ENCODE measurements at places on chromosomes 6 and 20. TPM values are rescaled to one million over a fixed set of nuclear protein-coding genes. Genes with fewer than 3 reads are reported as not detected.

- no peaks in the 10 kb centered on the region for H3K36me3 ChIP-seq
- DNase-seq, result no peak
- peaks cover 9% of the 10 kb centered on the region for H3K4me1 ChIP-seq
Observed at GRCh38 chr6:139595183-139595582, 220.7 kb upstream of the CITED2 start.

ABHD16B gene
- not detected for total RNA-seq

- no peak for DNase-seq
- peaks cover 36% of the 10 kb centered on the region for H3K4me1 ChIP-seq
- H3K36me3 ChIP-seq, result no peaks in the 10 kb centered on the region
- H3K27ac ChIP-seq, result no peak overlapping the region
- H3K4me3 ChIP-seq, result no peak overlapping the region
Observed at GRCh38 chr6:108793516-108794251, 54.5 kb upstream of the ARMC2 start.

AKIRIN2 gene
- 59.3 TPM for total RNA-seq

GRCh38 chr20:52031563-52032303 lies 159.8 kb downstream of the ZFP64 start:
- no peaks in the 10 kb centered on the region for H3K36me3 ChIP-seq
- no peak for DNase-seq
- no peak overlapping the region for H3K4me3 ChIP-seq

ZNF76 gene
- total RNA-seq, result 26.4 TPM

- H3K27me3 ChIP-seq, result peaks cover 11% of the 10 kb centered on the region
- H3K4me1 ChIP-seq, result peaks cover 28% of the 10 kb centered on the region
- H3K36me3 ChIP-seq, result peaks cover 58% of the 10 kb centered on the region
- H3K4me3 ChIP-seq, result no peak overlapping the region
Observed at GRCh38 chr6:158780246-158780884, 38.8 kb downstream of the EZR start.

DNA sequence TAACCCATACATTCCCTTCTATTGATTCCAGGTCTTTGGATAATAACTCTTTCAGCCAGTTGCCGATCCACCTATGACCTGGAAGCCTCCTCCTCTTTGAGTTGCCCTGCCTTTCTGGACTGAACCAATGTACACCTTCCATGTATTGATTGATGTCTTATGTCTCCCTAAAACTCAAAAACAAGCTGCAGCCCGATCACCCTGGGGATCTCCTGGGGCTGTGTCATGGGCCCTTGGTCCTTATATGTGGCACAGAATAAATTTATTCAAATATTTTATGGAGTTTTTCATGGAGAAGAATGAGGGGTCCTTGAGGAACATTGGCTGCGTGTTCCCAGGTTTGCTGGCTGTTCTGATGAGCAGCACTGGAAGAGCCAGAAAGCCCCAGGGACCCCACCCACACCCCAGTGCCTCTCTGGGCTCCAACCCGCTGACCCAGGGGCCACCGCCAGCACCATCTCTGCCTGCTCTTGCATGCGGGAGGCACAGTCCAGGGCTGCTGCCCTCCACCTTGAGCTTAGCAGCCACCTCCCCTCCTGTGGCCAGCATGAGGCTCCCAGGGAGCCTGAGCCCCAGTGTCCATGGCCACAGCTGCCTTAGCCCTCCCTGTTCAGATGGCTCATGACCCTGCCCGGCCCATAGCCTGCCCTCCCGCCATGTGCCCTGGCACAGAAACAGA lies 36.5 kb upstream of the CST7 start:
- no peaks in the 10 kb centered on the region for H3K4me1 ChIP-seq
- no peaks in the 10 kb centered on the region for H3K36me3 ChIP-seq
- H3K27ac ChIP-seq, result no peak overlapping the region
- peaks cover under 1% of the 10 kb centered on the region for H3K27me3 ChIP-seq

DNA sequence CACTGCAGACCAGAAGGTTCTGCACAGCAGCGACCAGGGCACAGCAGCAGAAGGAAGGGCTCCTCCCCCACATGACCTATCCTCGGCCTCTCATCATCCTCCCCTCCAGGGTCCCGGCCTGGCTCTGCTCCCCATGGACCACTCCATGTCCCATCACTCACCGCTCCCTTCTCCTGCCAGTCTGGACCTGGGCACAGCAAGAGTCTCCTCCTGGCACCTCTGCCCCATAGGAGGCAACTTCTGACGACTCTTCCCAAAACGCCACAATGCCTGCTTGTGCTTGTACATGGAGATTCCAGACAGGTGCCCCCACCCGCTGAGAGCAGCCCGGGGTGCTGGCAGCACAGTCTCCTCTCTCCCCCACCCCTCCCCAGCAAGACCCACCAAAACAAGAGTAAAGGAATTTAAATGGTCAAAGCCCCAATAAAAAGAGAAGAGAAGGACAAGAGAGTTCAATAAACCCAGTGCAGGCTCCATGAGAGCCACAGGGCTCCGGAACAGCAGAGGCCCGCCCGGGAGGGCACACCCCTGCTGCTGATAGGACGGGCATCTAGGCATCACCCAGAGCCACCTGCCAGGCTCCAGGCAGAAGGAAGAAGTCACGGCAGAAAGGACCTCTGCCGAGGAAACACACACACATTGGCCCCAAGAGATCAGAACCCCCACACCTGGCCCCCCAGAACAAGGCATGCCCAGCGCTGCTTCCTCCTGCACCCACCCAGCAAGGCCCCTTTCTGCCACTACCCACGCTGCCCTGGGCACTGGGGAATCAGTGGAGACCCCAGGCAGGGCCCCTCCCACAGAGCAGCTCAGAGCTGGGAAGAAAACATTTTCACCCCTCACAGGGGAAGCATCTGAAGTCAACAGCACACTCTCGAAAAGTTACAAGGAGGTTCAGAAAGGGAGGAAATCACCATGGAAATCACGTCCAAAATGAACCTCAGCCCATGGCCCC lies 15.2 kb downstream of the TAF4 start:
- no peak overlapping the region for H3K4me3 ChIP-seq
- H3K36me3 ChIP-seq, result peaks cover 5% of the 10 kb centered on the region
- H3K4me1 ChIP-seq, result peaks cover 8% of the 10 kb centered on the region
- no peak overlapping the region for H3K27ac ChIP-seq
- peaks cover 7% of the 10 kb centered on the region for H3K27me3 ChIP-seq

GRCh38 chr6:167324111-167324510 lies 775 bp upstream of the TTLL2 start:
- no peak overlapping the region for H3K4me3 ChIP-seq
- no peaks in the 10 kb centered on the region for H3K36me3 ChIP-seq
- peaks cover 4% of the 10 kb centered on the region for H3K4me1 ChIP-seq
- no peak overlapping the region for H3K27ac ChIP-seq

- H3K4me1 ChIP-seq, result no peaks in the 10 kb centered on the region
- no peaks in the 10 kb centered on the region for H3K27me3 ChIP-seq
- DNase-seq, result no peak
- H3K27ac ChIP-seq, result no peak overlapping the region
Observed at GRCh38 chr6:106066989-106067388, 19.1 kb upstream of the PRDM1 start.

GRCh38 chr20:22583773-22584521 lies 425 bp downstream of the FOXA2 start:
- H3K36me3 ChIP-seq, result peaks cover 3% of the 10 kb centered on the region

- H3K36me3 ChIP-seq, result no peaks in the 10 kb centered on the region
- no peak overlapping the region for H3K4me3 ChIP-seq
- H3K4me1 ChIP-seq, result peaks cover 57% of the 10 kb centered on the region
- no peak overlapping the region for H3K27ac ChIP-seq
- peaks cover 16% of the 10 kb centered on the region for H3K27me3 ChIP-seq
- no peak for DNase-seq
Observed at GRCh38 chr6:39204646-39205244, 24.5 kb downstream of the KCNK5 start.

DNA sequence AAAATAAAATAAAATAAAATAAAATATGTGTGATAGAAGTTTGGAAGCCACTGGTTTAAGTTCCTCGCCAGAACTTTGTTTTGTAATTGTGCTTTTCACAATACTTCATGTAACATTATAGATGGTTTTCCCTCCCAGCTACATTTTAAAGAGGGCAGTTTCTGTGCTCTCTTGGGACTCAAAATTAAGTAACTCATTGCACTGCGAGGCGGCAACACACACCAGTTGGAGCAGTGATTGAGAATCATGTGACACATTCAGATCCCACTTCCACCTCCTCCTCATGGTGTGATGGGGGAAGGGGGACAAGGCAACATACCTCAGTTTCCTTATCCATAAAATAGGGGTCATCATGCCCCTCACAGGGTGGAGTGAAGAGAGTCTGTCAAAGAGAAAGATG lies 7.5 kb downstream of the C2 start:
- H3K36me3 ChIP-seq, result no peaks in the 10 kb centered on the region
- no peak overlapping the region for H3K27ac ChIP-seq
- DNase-seq, result no peak
- H3K27me3 ChIP-seq, result peaks cover 2% of the 10 kb centered on the region

DNA sequence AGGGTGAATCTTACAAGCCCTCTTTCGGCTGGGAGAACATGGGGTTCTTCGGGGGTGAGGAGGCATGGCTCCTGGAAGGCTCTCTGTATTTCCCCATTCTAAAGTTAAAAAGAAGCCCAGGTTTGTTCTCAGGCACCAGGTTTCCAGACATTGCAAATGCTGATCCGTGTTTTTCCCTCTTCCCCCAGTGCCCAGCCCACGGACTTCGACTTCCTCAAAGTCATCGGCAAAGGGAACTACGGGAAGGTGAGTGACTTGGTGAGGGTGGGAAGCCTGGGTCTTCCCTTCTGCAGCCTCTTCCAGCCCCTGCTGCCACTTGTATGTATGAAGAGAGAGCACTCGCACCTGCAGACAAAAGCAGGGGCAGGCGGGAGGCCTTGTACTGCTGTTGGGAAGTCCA lies 8.7 kb downstream of the SGK2 start:
- DNase-seq, result no peak
- no peaks in the 10 kb centered on the region for H3K4me1 ChIP-seq
- H3K27me3 ChIP-seq, result peaks cover 4% of the 10 kb centered on the region
- H3K36me3 ChIP-seq, result no peaks in the 10 kb centered on the region
- no peak overlapping the region for H3K4me3 ChIP-seq

DNA sequence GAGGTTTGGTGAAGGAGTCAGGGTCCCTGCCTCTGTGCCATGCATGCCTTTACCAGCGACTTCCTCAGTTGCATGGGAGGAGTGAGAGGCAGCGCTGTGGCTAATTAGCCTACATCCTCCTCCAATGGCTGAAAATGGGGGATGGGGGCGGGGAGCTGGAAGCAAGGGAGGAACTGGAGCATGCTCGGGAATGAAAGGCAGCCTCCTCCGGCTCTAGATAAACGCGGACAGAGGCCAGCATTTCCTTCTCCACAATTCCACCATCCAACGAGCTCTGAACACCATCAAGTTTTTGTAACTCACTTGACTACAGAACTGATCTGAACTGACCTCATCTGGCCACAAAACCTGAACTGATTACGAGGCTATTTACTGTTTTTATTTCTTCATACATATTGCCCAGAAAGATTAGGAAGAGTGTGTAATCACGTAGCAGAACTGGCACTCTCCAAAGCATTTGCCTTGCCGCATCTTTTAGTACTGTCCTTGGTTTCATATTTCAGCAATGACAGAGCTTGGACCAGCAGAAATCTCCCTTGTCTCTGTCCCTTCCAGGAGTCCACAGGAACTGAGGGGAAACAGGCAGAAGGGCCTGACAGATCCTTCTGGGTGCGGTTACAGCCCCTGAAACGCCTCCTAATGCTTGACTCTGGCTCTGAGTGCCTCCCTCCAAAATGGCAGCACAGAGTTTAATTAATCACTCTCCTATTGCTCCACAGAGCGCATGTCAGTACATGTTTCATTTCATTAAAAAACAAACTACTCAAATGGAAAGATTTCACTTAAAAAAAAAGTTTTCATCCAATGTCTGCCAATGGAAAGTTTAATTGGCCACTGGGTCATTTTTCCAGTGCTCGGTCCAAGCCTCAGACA lies 58.2 kb upstream of the TRAF3IP2 start:
- peaks cover 63% of the 10 kb centered on the region for H3K4me1 ChIP-seq
- H3K27me3 ChIP-seq, result peaks cover 30% of the 10 kb centered on the region
- DNase-seq, result peak; percentile 78

SLC13A3 gene
- 0.90 TPM for total RNA-seq

GRCh38 chr20:23870461-23870860 lies 9.1 kb downstream of the CST5 start:
- no peaks in the 10 kb centered on the region for H3K27me3 ChIP-seq
- H3K4me1 ChIP-seq, result peaks cover 9% of the 10 kb centered on the region
- DNase-seq, result no peak
- H3K36me3 ChIP-seq, result no peaks in the 10 kb centered on the region

GRCh38 chr6:28357036-28357435 lies 7.3 kb downstream of the ZKSCAN3 start:
- peaks cover 17% of the 10 kb centered on the region for H3K4me1 ChIP-seq
- H3K4me3 ChIP-seq, result no peak overlapping the region
- H3K36me3 ChIP-seq, result peaks cover 8% of the 10 kb centered on the region
- H3K27me3 ChIP-seq, result peaks cover 4% of the 10 kb centered on the region
- no peak for DNase-seq

- peaks cover 3% of the 10 kb centered on the region for H3K27me3 ChIP-seq
- no peak overlapping the region for H3K27ac ChIP-seq
- DNase-seq, result no peak
- H3K36me3 ChIP-seq, result peaks cover 6% of the 10 kb centered on the region
- H3K4me1 ChIP-seq, result no peaks in the 10 kb centered on the region
- peak overlapping the region; percentile 56 for H3K4me3 ChIP-seq
Observed at GRCh38 chr6:52403627-52404026, 16.5 kb upstream of the EFHC1 start.

- H3K36me3 ChIP-seq, result peaks cover 3% of the 10 kb centered on the region
- H3K27me3 ChIP-seq, result no peaks in the 10 kb centered on the region
- no peak overlapping the region for H3K4me3 ChIP-seq
- H3K4me1 ChIP-seq, result no peaks in the 10 kb centered on the region
- DNase-seq, result no peak
Observed at GRCh38 chr6:11253594-11253993, 21.1 kb upstream of the NEDD9 start.

DNA sequence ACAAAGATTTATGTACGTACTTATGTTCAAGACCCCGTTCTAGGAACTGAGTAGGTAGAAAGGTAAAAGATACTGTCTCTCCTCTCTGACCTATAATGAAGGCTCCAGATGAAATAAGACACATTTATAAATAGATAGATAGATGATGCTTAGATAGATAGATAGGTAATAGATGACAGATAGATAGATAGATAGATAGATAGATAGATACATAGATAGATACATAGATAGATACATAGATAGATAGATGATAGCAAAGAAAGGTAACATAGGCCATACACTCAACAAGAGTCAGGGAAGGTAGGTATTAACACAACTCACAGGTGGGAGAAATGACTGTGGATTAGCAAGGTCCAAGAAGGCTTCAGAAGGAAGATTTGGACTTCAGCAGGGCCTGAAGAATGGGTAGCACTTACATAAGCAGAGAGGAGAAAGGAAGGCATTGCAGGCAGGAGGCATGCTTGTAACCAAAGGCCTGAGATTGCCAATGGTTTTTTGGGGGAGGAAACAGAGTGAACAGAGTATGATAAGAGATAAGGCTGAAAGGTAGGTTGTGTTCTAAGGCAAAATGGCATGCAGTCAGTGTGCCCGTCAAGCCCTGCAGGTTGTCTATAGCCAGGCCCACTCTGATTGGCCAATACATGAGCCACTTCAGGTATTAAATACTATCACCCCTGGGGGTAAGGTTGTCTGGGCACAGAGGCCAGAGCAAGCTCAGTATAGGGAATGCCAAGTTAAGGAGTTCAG lies 7.7 kb upstream of the MYB start:
- no peaks in the 10 kb centered on the region for H3K4me1 ChIP-seq
- H3K27me3 ChIP-seq, result no peaks in the 10 kb centered on the region
- no peak overlapping the region for H3K4me3 ChIP-seq
- no peak overlapping the region for H3K27ac ChIP-seq
- DNase-seq, result no peak

MLN gene
- not detected for total RNA-seq

TREML1 gene
- total RNA-seq, result 2.3 TPM
